Activated CD8-positive, alpha-beta T cell treated with anti-CD3 and anti-CD28 coated beads for 36 hours (primary cell): ENCODE measurements at places on chromosomes 16 and 17. TPM values are rescaled to one million over a fixed set of nuclear protein-coding genes. Genes with fewer than 3 reads are reported as not detected.

Gene CD300A
- 2.4 TPM for total RNA-seq

Gene NT5M
- 8.3 TPM for total RNA-seq

Gene MYCBPAP
- 6.7 TPM for total RNA-seq

Gene KRT39
- not detected for total RNA-seq

- no peak overlapping the region for H3K4me3 ChIP-seq
- H3K27ac ChIP-seq = no peak overlapping the region
- DNase-seq = no peak
- peaks cover 3% of the 10 kb centered on the region for H3K4me1 ChIP-seq
Measured at GRCh38 chr17:32819035-32819434, 57.9 kb downstream of the MYO1D start.

- H3K36me3 ChIP-seq = peaks cover 3% of the 10 kb centered on the region
- H3K27me3 ChIP-seq = peaks cover 2% of the 10 kb centered on the region
- H3K4me3 ChIP-seq = no peak overlapping the region
- H3K27ac ChIP-seq = no peak overlapping the region
- peaks cover 2% of the 10 kb centered on the region for H3K4me1 ChIP-seq
Measured at GRCh38 chr17:73508057-73508930, 136.0 kb downstream of the SDK2 start.
